A172 (cell line): ENCODE measurements at places on chromosomes 12 and 14. TPM values are rescaled to one million over a fixed set of nuclear protein-coding genes. Genes with fewer than 3 reads are reported as not detected.

GRCh38 chr14:90698379-90698869 lies 117.8 kb downstream of the TTC7B start:
- peak; percentile 62 for DNase-seq

- DNase-seq: no peak
These were observed 90.9 kb downstream of the RIMBP2 start for GRCh38 chr12:130625201-130625600.

DNA sequence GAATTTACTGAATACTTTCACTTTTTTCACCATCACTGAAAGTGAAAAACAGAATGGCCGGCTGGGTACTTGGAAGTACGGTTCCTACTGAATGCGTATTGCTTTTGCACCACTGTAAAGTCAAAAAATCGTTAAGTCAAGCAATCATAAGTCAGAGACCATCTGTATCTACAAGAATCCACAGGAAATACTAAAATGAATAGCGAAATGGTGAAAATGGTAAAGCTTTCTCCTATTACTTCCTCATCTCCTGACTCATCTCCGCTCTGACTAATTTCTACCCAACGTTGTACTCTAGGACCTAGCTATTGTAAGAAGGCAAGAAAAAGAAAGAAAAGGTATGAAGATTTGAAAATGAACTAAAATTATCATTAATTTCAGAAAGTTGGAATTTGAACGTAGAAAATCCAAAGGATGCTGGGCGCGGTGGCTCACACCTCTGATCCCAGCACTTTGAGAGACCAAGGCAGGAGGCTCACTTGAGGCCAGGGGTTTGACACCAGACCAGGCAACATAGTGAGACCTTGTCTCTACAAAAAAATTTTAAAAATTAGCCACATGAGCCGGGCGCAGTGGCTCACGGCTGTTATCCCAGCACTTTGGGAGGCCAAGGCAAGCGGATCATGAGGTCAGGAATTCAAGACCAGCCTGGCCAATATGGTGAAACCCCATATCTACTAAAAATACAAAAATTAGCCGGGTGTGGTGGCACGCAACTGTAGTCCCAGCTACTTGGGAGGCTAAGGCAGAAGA lies 5.3 kb upstream of the CDCA4 start:
- DNase-seq: peak; percentile 76

- no peak for DNase-seq
These were observed 63.5 kb downstream of the CCDC92 start for GRCh38 chr12:123908884-123909725.

GRCh38 chr12:124394462-124395128 lies 99.7 kb downstream of the RFLNA start:
- DNase-seq: no peak

DNA sequence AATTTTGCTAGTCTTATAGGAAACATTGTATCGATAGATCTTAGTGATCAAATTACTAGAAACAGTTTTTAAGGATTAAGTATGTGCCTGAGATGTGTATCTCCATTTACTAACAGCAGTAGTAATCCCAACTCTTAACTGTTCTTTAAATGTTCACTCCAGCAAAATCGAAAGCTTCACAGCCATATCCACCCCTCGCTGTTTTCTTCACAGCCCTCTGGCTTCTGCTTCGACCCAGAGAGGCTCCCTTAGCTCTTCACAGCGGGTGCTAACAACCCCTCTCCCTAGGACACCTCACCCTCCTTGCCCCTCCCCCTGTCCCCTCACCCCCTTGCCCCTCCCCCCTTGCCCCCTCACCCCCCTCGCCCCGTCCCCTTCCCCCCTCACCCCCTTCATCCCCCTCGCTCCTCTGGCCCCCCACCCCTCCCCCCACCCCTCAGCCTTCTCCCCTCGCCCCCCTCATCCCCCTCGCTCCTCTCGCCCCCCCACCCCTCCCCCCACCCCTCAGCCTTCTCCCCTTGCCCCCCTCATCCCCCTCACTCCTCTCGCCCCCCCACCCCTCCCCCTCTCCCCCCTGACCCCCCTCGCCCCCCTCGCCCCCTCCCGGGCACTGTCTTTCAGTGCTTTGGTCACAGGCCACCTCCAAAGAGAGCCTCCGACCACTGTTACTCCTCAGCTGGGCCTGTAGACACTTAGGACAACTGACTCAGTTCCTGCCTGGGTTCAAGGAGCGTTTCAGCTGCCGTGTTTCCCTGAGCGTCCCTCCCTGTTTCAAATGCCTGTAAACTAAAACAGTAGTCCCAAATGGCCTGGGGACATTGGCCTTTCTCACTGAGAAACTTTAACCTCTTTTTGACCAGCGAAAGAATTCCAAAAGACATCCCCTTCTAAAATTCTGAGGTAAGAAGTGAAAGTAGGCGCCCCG lies 46.0 kb upstream of the DYNC1H1 start:
- no peak for DNase-seq

DNA sequence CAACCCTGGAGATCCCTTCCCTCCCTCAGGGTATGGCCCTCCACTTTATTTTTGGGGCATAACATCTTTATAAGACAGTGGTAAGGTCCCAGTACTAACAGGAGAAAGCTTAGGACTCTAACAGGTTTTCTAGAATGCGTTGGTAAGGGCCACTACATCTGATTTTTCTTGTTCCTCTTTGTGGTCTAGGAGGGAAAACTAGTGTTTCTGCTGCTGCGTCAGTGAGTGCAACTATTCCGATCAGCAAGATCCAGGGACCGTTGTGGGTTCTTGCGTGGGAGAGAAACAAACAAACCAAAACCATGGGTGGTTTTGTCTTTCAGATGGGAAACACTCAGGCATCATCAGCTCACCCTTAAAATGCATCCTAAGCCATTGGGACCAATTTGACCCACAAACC lies 123.6 kb upstream of the SLC16A7 start:
- no peak for DNase-seq

GRCh38 chr14:101187816-101188570 lies 284.5 kb upstream of the RTL1 start:
- no peak for DNase-seq

DNA sequence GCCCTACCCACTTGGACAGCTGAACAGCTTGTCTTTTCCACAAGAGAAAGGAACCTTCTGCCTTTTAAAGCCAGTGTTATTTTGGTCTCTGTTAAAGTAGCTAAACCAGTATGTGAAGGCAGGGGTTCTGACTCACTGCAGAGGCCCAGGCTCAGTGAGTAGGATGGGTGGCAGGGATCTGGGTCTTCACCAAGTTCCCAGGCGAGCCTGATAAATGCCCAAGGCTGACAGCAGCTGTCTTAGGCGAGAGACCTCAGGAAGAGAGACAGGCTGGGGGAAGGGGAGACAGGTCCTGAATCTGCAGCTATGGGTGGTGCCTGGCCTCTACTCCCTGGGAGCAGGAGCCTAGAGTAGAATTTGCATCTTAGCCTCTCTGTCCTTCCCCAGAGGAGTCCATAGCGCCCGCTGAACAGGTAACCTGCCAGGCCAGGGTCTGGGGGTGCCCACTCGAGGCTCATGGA lies 18.1 kb upstream of the KIF26A start:
- no peak for DNase-seq

The ADAMTS20 gene
- total RNA-seq: 0.22 TPM in 1 of 2 replicates, not detected in the other

GRCh38 chr12:3083241-3083920 lies 6.2 kb downstream of the TSPAN9 start:
- DNase-seq: no peak

DNA sequence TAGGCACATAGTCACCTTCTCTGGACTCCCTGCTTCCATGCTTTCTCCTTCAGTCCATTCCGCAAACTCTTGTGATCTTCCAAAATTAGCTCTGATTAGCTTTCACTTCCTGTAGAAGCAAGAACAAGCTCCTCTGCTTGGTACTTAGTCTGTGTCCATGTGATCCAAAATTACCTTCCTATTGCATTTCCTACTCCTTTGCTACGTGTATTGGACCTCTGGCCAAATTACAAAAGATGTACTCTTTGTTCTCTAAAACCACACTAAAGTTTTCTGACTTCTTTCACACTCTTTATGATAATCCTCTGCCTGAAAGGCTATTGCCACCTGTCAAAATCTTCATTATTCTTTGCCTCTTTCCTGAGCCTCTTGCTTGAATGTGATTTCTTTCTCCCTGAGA lies 786 bp upstream of the TSFM start:
- no peak for DNase-seq

The RHOJ gene
- total RNA-seq: 0.10 and 1.1 TPM in 2 replicates

- no peak for DNase-seq
These were observed 76.7 kb upstream of the TTC7B start for GRCh38 chr14:90892970-90893369.

DNA sequence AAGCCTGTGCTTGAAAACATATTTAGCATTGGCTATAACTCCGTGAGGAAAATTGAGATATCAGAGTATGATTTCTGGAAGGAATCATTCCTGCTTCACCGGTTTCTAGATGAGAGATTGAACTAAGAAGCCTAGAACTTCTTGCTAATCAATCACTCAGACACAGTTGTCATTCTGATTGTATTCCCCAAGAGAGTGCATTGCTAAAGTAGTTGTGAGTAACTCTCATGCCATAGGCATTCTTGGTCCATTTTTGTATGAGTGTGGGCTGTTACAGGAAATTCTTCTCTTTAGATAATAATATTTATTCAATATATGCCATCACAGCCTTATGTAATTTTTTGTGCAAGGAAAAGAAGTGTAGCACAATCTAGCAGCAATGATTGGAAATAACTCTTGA lies 893.3 kb upstream of the MDGA2 start:
- DNase-seq: no peak

The TESPA1 gene
- total RNA-seq: not detected in 2 replicates

The CD69 gene
- total RNA-seq: not detected in 2 replicates

DNA sequence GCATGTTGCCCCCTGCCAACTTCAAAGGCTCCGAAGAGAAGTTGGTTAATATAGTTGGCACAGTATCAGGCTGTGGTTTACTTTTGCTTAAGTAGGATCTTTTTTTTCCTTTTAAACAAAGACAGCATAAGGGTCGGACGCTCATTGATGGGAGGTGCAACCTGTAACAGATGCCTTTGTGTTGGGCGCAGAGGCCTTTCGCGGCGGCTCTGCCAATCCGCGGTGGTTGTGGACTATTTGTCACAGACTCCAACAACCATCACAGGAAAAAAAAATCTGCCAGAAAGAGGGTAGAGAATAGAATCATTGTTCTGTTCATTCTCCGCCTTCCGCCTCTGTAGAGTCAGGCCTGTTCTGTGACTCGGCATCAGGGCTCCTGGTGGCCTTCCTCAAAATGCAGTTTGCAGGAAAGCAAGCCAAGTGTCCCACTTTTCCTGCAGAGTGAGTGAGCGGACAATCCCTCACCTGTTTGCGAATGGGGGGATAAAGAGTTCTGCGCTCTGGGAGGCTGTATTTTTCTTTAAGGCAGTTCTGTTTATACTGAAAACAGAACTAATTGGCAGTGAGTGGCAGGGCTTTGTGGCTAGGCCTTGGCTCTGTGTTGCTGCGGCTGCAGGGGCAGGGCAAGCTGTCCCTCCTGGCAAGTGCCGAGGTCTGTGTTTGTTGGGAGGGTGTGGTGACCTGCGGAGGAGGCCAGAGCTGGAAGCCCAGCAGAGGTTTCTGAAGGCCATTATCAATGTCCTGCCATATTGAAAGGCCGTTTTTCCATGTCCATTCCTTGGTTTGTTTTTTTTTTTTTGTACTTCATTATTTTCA lies 83.0 kb upstream of the PIWIL1 start:
- no peak for DNase-seq

GRCh38 chr14:28782301-28782700 lies 15.7 kb downstream of the FOXG1 start:
- no peak for DNase-seq

The OR4E2 gene
- total RNA-seq: not detected in 2 replicates

DNA sequence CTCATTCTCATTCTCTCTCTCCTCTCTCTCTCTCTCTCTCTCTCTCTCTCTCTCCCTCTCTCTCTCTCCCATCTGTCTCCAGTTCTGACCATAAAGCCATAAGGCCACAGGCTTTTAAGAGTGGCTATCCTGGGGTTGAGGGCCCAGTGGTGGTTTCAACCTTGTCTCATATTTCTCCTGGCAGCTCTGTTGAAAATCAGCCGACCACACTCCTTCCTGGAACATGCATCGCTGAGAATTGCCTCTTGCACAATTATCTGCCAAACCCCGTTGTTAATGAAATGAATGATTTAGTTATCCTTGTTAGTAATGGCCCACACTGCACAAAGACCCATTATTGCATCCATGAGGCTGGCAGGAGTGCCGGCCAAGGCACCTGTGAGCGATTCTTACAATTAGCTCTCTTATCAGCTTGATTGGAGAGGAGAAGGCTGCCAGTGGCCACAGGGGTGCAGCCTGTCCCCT lies 30.4 kb upstream of the KCNA5 start:
- DNase-seq: no peak

DNA sequence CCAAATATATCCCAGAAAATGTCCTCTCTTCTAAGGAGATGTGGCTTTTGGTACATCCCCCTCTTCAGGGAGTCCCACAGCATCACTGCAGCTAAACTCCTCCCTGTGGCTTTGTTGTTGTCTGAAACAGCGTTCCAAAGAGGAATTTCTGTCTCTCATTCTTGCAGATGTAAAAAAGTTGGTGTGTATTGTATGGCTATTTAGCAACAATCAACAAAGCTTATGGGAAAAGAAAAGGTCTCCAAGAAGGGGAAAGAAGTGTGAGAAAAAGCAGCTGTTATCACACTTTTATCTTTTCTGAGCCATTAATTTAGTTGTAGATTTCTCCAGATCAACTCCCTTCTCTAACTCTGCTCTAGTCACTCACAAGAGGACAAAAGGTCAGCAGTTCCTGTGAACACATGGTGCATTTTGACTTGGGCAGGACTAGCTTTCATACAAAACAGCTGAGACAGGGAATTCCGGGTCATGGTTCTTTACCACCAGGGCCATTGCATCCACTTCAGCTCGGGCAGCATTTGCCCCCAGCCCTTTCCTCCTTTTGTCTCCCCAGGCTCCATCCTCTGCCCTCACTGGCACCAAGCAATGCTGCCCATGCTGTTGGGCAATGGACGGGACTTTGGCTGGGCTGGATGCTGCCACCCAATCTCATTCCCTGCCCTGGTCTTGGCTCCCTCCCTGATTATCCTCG lies 184.7 kb downstream of the TMX1 start:
- DNase-seq: no peak

GRCh38 chr12:26195641-26196420 lies 458 bp downstream of the SSPN start:
- no peak for DNase-seq

The FLRT2 gene
- total RNA-seq: 3.6 and 11.5 TPM in 2 replicates

The SYNDIG1L gene
- total RNA-seq: not detected in 2 replicates

The PRPF40B gene
- total RNA-seq: 9.1 and 13.9 TPM in 2 replicates

- no peak for DNase-seq
These were observed 9.1 kb downstream of the HEATR5A start for GRCh38 chr14:31411218-31411727.

GRCh38 chr12:73632661-73633060 lies 905.0 kb upstream of the ATXN7L3B start:
- no peak for DNase-seq
